ENCODE measurements at places on chromosomes 7 and 10.

GRCh38 chr7:42193471-42194129 is 43.4 kb downstream of the GLI3 start:
- no peak for DNase-seq

DNA sequence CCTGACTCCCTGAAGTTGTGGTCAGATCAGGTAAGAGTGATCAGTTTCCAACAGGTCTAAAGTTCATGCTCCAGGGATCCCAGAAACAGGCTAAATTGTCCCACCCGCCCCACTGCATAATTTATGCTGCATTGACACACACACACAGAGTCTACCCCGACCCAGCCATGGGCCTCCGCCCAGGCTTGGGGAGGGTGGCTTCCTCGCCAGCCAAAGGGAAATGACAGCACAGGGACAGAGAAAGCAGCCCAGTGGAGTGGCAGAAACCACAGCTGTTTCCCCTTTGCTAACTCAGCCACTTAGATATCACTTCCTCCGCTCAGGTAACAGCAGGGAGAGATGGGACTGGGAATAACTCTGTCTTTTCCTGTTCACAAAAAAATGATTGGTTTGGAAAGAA is 9.4 kb downstream of the SH3PXD2A start:
- DNase-seq = no peak

DNA sequence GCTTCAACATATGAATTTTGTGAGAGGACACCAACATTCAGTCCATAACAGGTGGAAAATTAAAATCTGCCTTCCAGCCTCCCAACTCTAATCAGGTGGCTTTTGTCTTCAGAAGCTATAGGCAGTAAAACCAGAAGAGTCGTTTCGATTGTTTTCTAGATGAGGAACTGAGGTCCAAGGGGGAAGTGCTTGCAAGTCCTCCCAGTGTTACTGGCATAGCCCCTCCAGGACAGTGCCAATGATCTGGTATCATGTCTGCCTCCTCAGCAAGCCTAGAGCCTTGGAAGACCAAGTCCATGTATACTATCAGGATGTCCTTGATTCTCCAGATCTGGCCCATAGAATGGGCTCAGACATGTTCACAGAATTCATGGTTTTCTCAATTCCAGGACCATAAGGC is 16.9 kb downstream of the CYP26A1 start:
- DNase-seq = no peak

- DNase-seq = no peak
Observed at GRCh38 chr7:46755120-46756034, 826.5 kb downstream of the TNS3 start.

- DNase-seq = no peak
Observed at GRCh38 chr7:122692769-122693309, 6.1 kb downstream of the RNF133 start.

GRCh38 chr10:108850138-108850854 is 1073.0 kb downstream of the XPNPEP1 start:
- DNase-seq = no peak

DNA sequence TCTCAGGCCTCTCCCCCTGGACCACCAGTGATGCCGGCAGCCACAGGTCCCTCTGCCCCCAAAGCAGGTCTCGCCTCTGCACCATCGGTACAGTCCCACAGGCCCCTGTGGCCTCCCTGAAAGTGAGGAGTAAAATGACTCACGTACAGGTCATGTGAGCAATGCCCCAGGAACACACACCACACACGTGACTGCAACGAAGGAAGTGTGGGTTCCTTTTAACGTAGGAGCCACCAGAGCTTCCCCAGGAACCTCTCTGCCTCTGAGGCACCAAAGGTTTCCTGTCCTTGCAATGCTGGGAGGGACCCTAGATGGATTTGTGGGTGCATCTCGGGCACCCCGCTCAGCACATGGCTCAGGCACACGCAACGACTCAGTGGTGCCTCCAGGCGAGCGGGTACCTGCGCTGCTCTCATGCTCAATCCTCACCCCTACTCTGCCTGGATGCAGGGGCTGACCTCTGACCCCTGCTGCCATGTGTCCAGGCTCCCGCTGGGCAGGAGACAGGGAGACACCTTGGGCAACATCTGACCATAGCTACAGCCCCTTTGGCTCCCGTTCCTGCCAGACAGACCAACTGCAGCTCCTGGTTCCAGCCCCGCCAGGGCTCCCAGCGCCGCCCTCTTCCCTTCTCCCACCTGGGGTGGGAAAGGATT is 120.7 kb downstream of the PRKAG2 start:
- DNase-seq = no peak

DNA sequence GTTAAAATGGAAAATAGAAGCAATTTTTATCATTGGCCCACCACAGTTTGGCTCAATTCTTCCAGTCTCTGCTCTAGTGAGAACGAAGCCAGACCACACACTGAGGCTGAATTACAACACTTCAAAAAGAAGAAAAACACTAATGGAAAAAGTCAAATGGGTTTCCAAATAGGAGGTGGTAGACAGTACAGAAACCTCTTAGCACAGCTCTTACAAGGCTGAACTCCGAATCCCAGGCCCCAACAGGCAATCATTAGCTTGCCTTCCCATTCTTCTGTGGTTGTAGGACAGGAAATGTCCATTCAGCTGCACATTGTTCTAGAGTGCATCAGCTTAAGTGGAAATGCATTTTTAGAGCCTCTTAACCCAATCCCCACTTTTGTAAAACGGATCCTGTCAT is 115.1 kb upstream of the MEOX2 start:
- no peak for DNase-seq

DNA sequence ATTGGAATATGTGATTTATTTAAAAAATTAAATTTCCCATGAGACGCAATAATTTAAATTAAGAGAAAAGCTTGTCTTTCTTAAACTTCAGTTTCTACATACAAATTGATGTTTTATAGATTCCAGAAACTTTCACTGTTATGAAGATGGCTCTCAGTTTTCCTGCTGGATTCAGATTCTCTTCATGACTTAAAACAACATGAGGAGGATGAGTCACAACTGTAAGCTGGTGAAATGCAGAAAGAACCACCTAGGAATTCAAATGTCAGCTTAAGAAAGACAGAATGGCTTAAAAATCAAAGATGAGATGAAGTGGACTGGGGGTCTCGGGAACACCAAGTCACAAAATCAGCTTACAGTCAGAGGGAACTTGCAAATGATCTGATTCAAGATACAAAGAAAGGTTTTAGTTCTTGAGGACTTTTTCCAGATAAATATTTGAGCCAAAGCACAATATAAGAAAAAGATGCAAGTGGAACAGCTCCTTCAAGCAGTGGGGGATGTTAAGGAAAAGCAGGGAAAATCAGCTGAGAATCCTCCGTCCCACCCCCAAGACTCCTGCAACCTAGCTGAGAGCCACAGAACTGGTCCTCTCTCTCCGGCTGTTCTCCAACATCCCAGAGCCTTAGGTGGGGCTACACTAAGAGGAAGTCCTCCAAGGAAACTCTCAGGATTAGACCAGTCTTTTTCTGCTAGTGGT is 279.8 kb downstream of the KCNMA1 start:
- no peak for DNase-seq

GRCh38 chr7:1204460-1205140 is 28.1 kb upstream of the UNCX start:
- DNase-seq = no peak

DNA sequence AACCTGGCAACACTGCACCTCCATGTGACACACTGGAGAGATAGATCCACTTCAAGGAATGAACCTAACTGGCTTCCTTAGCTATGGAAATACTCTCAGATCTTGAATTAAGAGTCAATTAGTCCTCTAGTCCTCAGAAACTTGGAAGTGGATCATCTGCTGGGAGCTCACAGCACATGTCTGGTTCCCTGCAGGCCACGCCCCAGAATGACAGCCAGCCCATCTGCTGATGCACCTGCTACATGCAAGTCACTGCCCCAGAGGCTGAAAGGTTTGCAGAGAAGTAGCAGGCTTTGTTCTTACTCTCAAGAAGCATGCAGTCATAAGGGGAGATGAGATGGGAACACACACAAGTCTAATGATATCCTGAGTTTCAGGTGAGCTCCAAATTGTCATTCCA is 275.9 kb downstream of the SKAP2 start:
- no peak for DNase-seq

- no peak for DNase-seq
Observed at GRCh38 chr10:60414111-60414510, 24.4 kb upstream of the ANK3 start.

- no peak for DNase-seq
Observed at GRCh38 chr7:147858421-147858820, 732.1 kb upstream of the C7orf33 start.

GRCh38 chr10:70830164-70830563 is 14.4 kb downstream of the SGPL1 start:
- DNase-seq = no peak

All from retina (tissue), 1 donor.